Airway epithelial cell (primary cell): ENCODE measurements at places on chromosomes 5 and 9. TPM values are rescaled to one million over a fixed set of nuclear protein-coding genes. Genes with fewer than 3 reads are reported as not detected.

Gene CDH9
- total RNA-seq: not detected in 2 replicates

Gene WDR31
- 0.33 and 1.7 TPM in 2 replicates for total RNA-seq

Gene GRXCR2
- total RNA-seq: not detected in 2 replicates

Gene AK3
- total RNA-seq: 50.4 and 53.7 TPM in 2 replicates

Gene CYLC2
- not detected in 2 replicates for total RNA-seq

Gene SLC36A2
- not detected in 2 replicates for total RNA-seq

Gene SLC1A3
- 2.7 and 12.1 TPM in 2 replicates for total RNA-seq

Gene LAMC3
- 0.07 TPM in 1 of 2 replicates, not detected in the other for total RNA-seq

Gene PARP8
- total RNA-seq: 5.7 and 9.5 TPM in 2 replicates

Gene PCDHGA10
- total RNA-seq: 4.7 and 6.2 TPM in 2 replicates

Gene SOWAHA
- 0.14 and 0.28 TPM in 2 replicates for total RNA-seq

Gene LHX3
- total RNA-seq: not detected in 2 replicates
